A673 (cell line): ENCODE measurements at places on chromosomes 2 and 18. TPM values are rescaled to one million over a fixed set of nuclear protein-coding genes. Genes with fewer than 3 reads are reported as not detected.

The ARL4C gene
- total RNA-seq = 3.0 and 3.5 TPM in 2 replicates

DNA sequence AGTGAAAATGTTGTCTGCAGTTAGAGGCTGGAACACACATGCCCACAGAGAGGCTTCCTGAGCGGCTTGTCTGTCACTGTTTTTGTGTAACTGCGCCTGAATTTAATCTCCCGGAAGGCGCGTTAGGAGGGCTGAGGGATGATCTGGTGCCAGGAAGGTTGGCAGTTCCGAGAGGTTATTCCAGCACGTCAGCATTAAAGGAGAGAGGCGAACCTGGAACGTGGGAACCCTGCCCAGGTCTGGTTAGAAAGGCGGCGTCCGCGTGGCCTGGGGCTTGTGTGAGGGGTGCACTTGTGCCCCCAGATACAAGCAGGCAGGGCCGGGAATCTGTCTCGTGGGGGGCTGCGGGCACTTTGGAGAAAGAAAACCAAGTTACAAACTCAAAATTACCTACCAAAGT lies 75.3 kb downstream of the NFATC1 start:
- no peak for DNase-seq

The RAB6C gene
- not detected in 2 replicates for total RNA-seq

The IGFBP5 gene
- 5.4 and 7.1 TPM in 2 replicates for total RNA-seq

DNA sequence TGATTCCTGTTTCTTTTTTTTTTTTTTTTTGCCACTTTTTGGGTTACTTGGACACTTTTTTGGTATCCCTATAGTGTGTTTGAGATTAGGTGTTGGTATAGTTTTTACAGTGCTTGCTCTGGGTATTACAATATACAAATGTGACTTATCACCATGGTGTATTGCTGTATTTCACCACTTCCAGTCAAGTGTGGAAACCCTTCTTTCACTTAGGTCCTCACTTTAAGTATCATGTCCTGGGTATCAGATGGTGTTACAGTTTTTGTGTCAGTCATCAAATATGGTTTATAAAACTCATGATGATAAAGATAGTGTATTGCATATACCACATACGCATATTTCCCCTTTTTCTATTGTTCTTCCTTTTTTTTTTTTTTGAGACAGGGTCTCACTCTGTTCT lies 1.8 kb downstream of the ATP9B start:
- no peak for DNase-seq

The TEX44 gene
- not detected in 2 replicates for total RNA-seq

The ASB18 gene
- not detected in 2 replicates for total RNA-seq

- DNase-seq = no peak
Measured at GRCh38 chr2:33160191-33160590, 213.4 kb downstream of the LTBP1 start.
